ENCODE measurements at places on chromosomes 1 and 21. TPM values are rescaled to one million over a fixed set of nuclear protein-coding genes. Genes with fewer than 3 reads are reported as not detected.

Gene C8B
- not detected for total RNA-seq

Gene CADM3
- 0.39 TPM for total RNA-seq

Gene NTRK1
- not detected for total RNA-seq

Gene USH2A
- total RNA-seq: not detected

Gene C4BPA
- total RNA-seq: not detected

Gene COL8A2
- total RNA-seq: 0.17 TPM

Gene LCE3A
- total RNA-seq: not detected

Gene PKP1
- not detected for total RNA-seq

Gene CHAF1B
- 1.9 TPM for total RNA-seq

Gene NCAM2
- total RNA-seq: not detected

Gene RIPK4
- not detected for total RNA-seq

Gene MRAP
- total RNA-seq: not detected

Gene RPL22
- 444 TPM for total RNA-seq

DNA sequence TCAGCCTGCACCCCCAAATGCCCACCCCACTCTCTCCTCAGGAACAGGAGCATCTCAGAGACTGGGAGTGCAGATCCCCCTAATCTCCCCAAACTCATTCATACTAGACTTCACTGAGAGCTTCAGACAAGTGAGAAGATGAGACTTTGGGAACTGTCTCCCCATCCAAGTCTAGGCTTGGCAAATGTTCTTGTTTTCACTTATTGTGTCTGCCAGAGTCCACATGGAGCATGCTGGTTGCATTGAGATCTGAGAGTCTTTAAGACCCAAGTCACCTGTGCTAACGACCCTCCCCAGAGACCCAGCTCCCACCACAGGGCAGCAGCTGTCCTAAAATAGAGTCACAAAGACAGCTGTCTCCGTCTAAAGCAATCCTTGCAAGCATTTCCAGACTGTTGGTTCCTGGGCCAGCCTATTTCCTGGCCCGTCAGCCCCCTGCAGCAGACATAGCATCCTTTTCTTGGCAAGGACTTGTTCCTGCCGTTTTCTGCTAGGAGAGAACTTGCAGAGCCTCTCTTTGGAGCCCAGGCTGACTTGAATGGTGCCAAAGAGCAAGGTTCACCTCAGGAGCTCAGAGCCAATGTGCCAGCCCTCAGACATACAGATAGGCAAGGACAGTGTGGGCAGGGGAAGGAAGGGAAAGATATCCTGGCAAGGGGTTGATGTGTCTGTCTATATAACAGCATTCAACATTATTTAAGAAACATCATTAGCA is 1.9 kb upstream of the CNTN2 start:
- DNase-seq: no peak
- H3K36me3 ChIP-seq: no peaks in the 10 kb centered on the region

- DNase-seq: no peak
- H3K36me3 ChIP-seq: peaks cover 92% of the 10 kb centered on the region
- no peak overlapping the region for H3K27ac ChIP-seq
These were observed 17.7 kb downstream of the TEX38 start for GRCh38 chr1:46689356-46689755.

- no peaks in the 10 kb centered on the region for H3K27me3 ChIP-seq
- H3K4me1 ChIP-seq: no peaks in the 10 kb centered on the region
- no peak overlapping the region for H3K4me3 ChIP-seq
These were observed 212.6 kb downstream of the COL24A1 start for GRCh38 chr1:85943945-85944344.

DNA sequence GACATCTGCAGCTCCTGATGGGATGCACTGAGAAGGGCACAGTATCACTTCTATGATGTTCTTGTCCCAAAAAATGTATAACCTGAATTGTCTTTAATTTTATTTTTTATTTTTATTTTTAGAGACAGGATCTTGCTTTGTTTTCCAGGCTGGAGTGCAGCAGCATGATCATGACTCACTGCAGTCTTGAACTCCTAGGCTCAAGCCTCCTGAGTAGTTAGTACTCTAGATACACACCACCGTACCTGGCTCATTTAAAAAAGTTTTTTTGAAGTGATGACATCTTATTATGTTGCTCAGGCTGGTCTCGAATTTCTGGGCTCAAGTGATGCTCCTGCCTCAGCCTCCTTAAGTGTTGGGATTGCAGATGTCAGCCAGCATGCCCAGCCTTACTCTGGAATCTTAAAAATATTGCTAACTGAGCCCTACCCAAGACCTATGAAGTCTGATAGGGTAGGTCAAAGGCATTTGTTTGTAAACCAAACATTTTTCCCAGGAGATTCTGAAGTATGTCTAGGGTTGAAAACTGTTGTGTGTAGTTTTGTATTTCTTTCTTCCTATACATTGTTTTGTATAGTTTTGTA is 68.9 kb downstream of the ATF6 start:
- no peaks in the 10 kb centered on the region for H3K27me3 ChIP-seq
- H3K36me3 ChIP-seq: peaks cover 5% of the 10 kb centered on the region
- H3K4me1 ChIP-seq: no peaks in the 10 kb centered on the region
- H3K4me3 ChIP-seq: no peak overlapping the region
- DNase-seq: no peak
- H3K27ac ChIP-seq: no peak overlapping the region

- no peak for DNase-seq
- no peaks in the 10 kb centered on the region for H3K36me3 ChIP-seq
- H3K4me1 ChIP-seq: peaks cover 5% of the 10 kb centered on the region
- no peak overlapping the region for H3K4me3 ChIP-seq
- H3K27ac ChIP-seq: no peak overlapping the region
These were observed 40.6 kb upstream of the CYP2J2 start for GRCh38 chr1:59967141-59967697.

DNA sequence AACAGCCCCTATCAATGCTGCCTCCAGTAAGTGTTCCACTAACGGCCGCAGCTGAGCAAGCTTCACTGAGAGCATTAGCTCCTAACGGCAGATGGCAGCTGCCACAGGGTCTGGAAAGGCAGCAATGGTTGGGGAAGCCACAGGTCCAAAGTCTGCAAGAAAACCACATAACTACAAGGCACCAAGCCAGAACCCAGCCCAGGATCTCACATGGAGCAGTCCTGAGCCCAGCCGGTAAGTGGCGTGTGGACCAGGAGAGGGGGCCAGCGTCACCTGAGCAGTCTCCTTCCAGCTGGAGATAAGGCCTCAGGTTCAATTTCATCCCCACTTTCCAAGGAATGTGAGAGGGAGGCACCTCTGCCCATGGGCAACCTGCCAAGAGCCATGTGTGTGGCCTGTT is 13.2 kb downstream of the SYT2 start:
- no peaks in the 10 kb centered on the region for H3K36me3 ChIP-seq
- no peak for DNase-seq
- H3K4me1 ChIP-seq: no peaks in the 10 kb centered on the region
- H3K27ac ChIP-seq: no peak overlapping the region
- peaks cover 54% of the 10 kb centered on the region for H3K27me3 ChIP-seq

DNA sequence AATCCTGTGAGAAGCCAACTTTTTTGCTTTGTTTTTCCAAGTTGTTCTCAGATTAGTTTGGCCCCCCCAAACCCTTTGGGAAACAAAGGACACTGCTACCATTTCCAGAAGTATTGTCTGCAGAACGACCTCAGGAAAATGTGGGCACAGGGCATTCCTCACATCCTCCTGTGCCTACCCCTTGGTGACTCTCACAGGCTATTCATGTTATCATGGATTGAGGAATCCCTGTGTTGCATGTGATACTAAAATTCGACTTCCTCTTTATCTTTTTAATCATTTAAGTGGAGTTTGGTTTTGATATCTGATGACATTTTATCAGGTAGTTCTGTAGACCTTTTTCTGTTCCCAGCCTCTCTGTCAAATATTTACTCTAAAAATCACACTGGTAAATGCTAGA is 184.5 kb downstream of the FASLG start:
- H3K27ac ChIP-seq: no peak overlapping the region
- no peaks in the 10 kb centered on the region for H3K27me3 ChIP-seq
- no peak for DNase-seq
- no peaks in the 10 kb centered on the region for H3K36me3 ChIP-seq
- H3K4me3 ChIP-seq: no peak overlapping the region
- H3K4me1 ChIP-seq: no peaks in the 10 kb centered on the region

GRCh38 chr1:205423814-205424399 is 2.1 kb upstream of the LEMD1 start:
- no peak overlapping the region for H3K27ac ChIP-seq
- no peaks in the 10 kb centered on the region for H3K27me3 ChIP-seq
- DNase-seq: no peak
- H3K4me3 ChIP-seq: no peak overlapping the region
- H3K4me1 ChIP-seq: no peaks in the 10 kb centered on the region

DNA sequence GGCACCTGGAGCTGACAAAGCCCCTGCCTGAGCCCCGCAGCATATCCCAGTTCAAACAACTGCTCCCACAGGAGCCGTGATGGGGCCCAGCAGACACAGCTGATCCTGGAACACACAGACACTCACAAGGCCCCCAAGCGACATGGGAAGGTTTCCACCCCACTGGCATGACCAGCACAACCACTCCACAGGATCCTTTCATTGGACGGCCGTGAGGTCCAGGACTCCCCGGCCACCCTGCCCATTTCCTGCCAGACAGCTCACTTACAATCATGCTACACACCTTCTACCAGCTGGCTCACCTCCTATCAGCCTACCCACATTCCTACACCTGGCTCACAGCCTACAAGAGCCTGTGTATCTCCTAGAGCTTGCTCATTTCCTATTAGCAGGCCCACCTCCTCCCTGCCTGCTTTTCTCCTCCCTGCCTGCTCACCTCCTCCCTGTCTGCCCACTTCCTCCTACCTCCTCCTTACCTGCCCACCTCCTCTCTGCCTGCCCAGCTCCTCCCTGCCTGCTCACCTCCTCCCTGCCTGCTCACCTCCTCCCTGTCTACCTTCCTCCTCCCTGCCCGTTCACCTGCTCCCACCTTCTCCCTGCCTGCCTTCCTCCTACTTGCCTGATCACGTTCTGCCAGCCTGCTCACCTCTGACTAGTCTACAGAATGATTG is 73.9 kb downstream of the MATN1 start:
- no peaks in the 10 kb centered on the region for H3K27me3 ChIP-seq
- H3K4me3 ChIP-seq: no peak overlapping the region
- no peaks in the 10 kb centered on the region for H3K36me3 ChIP-seq
- H3K27ac ChIP-seq: no peak overlapping the region
- DNase-seq: no peak
- no peaks in the 10 kb centered on the region for H3K4me1 ChIP-seq

- no peaks in the 10 kb centered on the region for H3K4me1 ChIP-seq
- no peak overlapping the region for H3K27ac ChIP-seq
- H3K27me3 ChIP-seq: no peaks in the 10 kb centered on the region
These were observed 779.9 kb downstream of the KCNT2 start for GRCh38 chr1:195828325-195828724.

DNA sequence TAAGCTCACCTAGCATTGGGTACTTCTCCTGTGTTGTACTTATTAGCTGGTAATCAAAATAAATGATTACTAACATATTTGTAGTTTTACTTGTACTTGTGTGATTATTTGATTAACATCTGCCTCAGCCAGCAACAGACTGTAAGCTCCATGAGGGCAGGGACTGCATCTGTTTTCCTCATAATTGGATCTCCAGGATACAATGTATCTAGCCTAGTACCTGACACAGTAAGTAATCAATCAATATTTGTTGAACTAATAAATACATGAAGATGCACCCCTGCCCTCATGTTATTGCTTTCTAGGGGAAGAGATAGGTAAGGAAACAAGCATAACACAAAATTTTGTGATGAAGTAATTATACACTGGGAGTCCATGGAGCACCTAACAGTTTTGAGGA is 101.5 kb downstream of the TENT5C start:
- no peaks in the 10 kb centered on the region for H3K4me1 ChIP-seq
- no peak for DNase-seq
- H3K27me3 ChIP-seq: peaks cover 3% of the 10 kb centered on the region
- no peak overlapping the region for H3K4me3 ChIP-seq
- no peak overlapping the region for H3K27ac ChIP-seq

DNA sequence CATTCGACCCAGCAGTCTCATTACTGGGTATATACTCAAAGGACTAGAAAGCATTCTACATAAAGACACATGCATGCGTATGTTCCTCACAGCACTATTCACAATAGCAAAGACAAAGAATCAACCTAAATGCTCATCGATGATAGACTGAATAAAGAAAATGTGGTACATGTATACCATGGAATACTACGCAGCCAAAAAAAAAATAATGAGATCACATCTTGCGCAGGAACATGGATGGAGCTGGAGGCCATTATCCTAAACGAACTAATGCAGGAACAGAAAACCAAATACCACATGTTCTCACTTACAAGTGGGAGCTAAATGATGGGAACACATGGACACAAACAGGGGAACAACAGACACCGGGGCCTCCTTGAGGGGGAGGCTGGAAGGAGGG is 43.7 kb downstream of the ELF3 start:
- no peaks in the 10 kb centered on the region for H3K27me3 ChIP-seq
- no peak overlapping the region for H3K4me3 ChIP-seq
- no peak overlapping the region for H3K27ac ChIP-seq

- H3K4me1 ChIP-seq: no peaks in the 10 kb centered on the region
- no peaks in the 10 kb centered on the region for H3K36me3 ChIP-seq
- H3K27ac ChIP-seq: no peak overlapping the region
- no peak for DNase-seq
- H3K4me3 ChIP-seq: no peak overlapping the region
- peaks cover 35% of the 10 kb centered on the region for H3K27me3 ChIP-seq
These were observed 11.6 kb upstream of the SAMD11 start for GRCh38 chr1:911875-912739.

- H3K27me3 ChIP-seq: peaks cover 6% of the 10 kb centered on the region
- no peak overlapping the region for H3K27ac ChIP-seq
- no peaks in the 10 kb centered on the region for H3K36me3 ChIP-seq
- no peak for DNase-seq
- H3K4me1 ChIP-seq: no peaks in the 10 kb centered on the region
- no peak overlapping the region for H3K4me3 ChIP-seq
These were observed 24.6 kb downstream of the PKP1 start for GRCh38 chr1:201307760-201308499.

- H3K27ac ChIP-seq: no peak overlapping the region
- no peaks in the 10 kb centered on the region for H3K27me3 ChIP-seq
- no peak for DNase-seq
- H3K4me3 ChIP-seq: no peak overlapping the region
- H3K4me1 ChIP-seq: no peaks in the 10 kb centered on the region
These were observed 74.8 kb downstream of the CASZ1 start for GRCh38 chr1:10721381-10722321.

GRCh38 chr1:1630965-1631781 is 800 bp upstream of the MMP23B start:
- H3K27me3 ChIP-seq: no peaks in the 10 kb centered on the region
- H3K36me3 ChIP-seq: no peaks in the 10 kb centered on the region
- no peak overlapping the region for H3K4me3 ChIP-seq
- H3K4me1 ChIP-seq: peaks cover 21% of the 10 kb centered on the region

DNA sequence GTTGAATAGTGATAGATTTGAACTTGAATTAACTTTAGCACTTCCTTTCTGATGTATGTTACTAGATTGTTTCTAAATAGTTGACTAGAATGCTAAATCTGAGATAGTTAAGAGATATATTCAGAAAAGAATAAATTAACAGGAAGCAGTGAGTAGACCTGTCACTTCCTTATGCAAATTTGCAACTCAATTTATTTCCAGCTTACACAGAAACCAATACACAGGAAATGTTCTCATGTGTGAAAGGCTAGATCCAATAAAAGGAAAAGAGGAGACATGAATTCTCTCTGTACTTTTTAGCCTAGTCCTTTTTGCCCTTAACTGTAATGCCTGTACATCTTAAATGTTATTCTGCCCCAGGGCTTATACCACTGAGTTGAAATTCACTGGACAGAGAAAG is 522.3 kb downstream of the COL11A1 start:
- no peaks in the 10 kb centered on the region for H3K27me3 ChIP-seq
- no peak overlapping the region for H3K4me3 ChIP-seq
- no peaks in the 10 kb centered on the region for H3K4me1 ChIP-seq
- no peak for DNase-seq

- H3K4me3 ChIP-seq: no peak overlapping the region
- DNase-seq: no peak
- H3K27ac ChIP-seq: no peak overlapping the region
- no peaks in the 10 kb centered on the region for H3K4me1 ChIP-seq
These were observed 20.1 kb upstream of the TRIM33 start for GRCh38 chr1:114531094-114531493.
